Cortex of kidney (tissue), 1 donor: ENCODE measurements at places on chromosomes 16 and 17.

GRCh38 chr17:31060791-31061550, 33.8 kb upstream of the NF1 start:
- DNase-seq = no peak

DNA sequence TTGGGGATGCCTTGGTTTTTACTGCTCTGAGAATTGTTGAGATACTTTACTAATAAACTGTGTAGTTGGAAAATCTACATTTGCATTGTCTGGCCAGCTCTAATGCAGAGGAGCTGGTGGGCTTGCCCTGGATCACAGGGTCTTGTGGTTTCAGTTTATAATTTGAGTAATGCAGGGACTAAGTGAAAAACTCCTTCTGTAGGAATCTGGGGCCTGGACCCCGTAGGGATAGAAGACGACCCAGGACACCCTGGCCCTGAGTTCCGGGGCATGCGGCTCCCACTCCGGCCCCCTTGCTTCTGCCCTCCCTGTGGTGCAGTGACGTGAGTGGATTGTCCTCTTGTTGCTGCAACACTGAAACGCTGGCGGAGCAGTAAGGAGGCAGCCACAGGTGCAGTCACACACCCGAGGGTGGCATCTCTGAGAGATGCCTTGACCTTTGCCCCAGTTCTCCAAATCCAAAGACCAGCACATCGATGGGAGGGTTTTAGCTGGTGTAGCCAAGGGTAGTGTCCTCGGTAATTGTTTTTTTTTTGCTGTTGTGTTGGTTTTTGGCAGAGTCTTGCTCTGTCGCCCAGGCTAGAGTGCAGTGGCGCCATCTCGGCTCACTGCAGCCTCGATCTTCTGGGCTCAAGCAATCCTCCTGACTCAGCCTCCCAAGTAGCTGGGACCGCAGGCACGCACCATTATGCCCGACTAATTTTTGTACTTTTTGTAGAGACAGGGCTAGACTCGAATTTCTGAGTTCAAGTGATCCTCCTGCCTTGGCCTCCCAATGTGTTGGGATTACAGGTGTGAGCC, 2.6 kb upstream of the RPL13 start:
- DNase-seq = no peak

DNA sequence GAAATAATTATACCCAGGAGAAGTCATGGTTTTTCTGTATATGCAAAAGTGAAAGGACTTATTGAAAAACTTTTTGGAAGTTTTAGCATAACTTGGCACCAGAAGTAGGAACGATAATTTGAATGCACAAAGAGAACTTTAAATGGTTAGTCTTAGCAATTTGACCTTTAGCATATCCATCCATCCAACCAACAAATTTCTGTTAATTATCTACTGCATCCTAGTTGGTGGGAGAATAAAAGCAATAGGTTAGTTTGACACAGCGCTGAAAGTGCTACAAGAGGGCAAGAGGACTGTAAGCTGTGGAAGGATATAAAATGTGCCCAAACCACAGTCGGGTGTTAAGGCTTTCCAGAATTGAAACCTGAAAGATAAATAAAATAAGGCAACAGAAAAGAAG, 17.6 kb downstream of the SPAG9 start:
- no peak for DNase-seq

GRCh38 chr16:10982465-10983150, 38.2 kb downstream of the CLEC16A start:
- DNase-seq = no peak

DNA sequence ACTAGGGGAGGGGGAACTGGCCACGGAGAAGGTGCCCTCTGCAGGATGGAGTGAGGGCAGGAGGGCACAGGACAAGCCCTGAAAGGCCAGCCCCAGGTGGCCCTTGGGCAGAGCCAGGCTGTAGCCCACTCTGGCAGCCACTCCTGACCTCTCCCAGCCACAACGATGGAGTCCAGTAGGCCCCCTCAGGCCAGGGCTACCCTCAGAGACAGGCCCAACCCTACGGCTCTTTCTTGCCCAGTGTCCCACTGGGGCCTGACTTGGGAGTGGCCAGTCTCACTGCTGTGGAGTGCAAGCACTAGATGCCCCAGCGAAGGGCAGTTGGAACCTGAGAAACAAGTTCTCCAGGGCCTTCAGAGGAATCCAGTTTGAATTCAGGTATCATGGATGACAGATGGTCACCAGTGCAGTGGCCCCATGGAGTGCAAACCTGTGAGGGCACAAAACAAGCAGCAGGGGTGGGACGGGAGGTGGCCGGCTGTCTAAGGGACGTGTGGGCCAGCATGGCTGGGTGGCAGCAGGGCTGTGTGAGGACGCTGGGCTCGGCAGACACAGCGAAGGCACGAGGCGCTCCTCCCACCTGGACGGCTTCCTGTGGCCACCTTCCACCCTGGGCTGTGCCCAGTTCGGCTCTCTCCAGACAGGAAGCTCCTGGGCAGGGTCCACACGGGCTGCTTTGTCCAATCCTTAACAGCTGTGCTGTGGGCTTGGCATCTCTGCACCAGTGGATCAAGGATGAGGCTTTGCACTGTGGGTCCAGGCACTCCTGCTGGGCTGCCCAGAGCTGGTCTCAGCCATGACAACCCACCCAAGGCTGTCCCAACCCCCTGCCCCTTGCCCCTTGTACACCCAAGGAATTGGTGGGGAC, 72.1 kb downstream of the AMFR start:
- DNase-seq = no peak
